NCI-H1417 treated with DMSO at 0.1 percent for 48 hours (cell line): ENCODE measurements at places on chromosomes 5 and 9.

DNA sequence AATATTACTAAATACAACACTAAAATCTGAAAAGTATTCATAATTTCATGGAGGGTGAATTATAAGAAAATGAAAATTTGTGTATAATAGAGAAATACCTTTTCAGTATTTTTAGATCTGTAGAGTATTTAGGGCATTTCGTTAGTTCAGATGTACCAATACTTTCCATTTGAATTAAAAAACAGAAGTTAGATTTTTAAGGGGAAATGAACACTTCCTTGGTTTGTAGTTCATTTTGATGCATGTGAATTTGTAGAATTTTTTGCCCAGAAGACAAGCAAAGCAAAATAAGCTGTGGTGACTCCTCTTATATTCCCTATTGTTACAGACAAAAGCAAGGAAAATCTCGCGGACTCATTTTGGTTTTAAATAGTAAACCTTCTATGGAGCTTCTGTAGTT, 209.0 kb upstream of the RPS23 start:
- DNase-seq = no peak

- DNase-seq = no peak
Observed at GRCh38 chr5:171311322-171312077, 2.5 kb downstream of the TLX3 start.

GRCh38 chr5:74355041-74355824, 285.3 kb downstream of the ENC1 start:
- no peak for DNase-seq

DNA sequence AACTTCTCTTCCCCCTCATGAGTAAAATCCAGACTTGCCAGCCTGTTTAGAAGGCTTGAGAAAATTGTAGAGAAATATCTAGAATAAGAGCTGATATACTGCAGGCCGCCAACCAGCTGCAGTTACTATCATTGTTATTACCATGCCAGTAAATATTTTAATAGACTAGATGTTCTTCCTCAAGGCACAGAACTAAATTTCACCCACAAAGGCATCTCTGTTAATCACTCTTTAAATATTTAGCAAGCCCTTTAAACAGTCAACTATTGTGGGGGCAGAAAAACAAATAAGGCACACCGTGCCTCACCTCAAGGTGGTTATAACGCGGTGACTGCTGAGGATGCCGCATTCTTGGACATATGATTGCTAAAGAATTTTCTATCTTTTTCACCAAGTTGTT, 147.0 kb downstream of the SPOCK1 start:
- DNase-seq = no peak

- DNase-seq = no peak
Observed at GRCh38 chr5:91150234-91150633, 232.9 kb downstream of the ARRDC3 start.

- no peak for DNase-seq
Observed at GRCh38 chr5:88952996-88953643, 70.1 kb upstream of the MEF2C start.

DNA sequence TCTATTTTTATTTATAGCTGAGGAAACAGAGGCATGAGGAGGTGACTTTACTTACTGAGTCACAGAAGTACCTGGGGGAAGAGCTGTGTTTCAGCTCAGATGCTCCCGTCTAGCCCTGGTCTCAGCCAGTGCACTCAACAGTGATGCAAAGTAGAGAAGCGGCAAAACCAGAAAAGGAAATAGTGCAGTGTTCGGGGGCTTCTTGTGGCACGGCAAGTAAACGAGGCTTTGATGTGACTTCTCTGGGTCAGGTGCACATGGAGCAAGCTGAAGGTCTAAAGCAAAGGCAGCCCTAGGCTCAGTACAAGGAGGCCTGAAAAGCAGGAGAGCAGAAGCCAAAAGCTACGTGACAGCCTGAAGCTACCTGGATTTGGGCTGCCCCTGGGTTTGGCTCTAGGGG, 526.7 kb upstream of the ADAMTS16 start:
- no peak for DNase-seq

GRCh38 chr5:34603378-34603777, 52.8 kb upstream of the RAI14 start:
- no peak for DNase-seq

DNA sequence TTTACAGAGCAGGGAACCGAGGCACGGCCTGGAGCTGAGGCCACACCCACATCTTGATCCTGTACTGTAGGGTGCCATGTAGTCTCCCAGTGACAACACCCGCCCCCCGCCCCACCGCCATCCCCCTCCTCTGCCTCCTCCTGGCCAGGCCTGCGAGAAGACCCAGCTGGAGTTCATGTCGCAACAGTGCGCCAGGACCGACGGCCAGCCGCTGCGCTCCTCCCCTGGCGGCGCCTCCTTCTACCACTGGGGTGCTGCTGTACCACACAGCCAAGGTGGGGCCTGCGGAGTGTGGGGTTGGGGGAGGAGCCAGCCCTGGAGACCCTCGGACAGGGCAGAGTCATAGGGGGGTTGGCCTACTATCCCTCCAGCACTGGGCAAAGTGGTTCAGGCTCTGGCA, 14.5 kb downstream of the ADAMTS13 start:
- no peak for DNase-seq

- no peak for DNase-seq
Observed at GRCh38 chr5:179409806-179410205, 64.5 kb upstream of the ADAMTS2 start.

GRCh38 chr9:116952436-116952810, 265.3 kb downstream of the TRIM32 start:
- no peak for DNase-seq

- no peak for DNase-seq
Observed at GRCh38 chr9:133518200-133518599, 6.6 kb downstream of the MYMK start.

DNA sequence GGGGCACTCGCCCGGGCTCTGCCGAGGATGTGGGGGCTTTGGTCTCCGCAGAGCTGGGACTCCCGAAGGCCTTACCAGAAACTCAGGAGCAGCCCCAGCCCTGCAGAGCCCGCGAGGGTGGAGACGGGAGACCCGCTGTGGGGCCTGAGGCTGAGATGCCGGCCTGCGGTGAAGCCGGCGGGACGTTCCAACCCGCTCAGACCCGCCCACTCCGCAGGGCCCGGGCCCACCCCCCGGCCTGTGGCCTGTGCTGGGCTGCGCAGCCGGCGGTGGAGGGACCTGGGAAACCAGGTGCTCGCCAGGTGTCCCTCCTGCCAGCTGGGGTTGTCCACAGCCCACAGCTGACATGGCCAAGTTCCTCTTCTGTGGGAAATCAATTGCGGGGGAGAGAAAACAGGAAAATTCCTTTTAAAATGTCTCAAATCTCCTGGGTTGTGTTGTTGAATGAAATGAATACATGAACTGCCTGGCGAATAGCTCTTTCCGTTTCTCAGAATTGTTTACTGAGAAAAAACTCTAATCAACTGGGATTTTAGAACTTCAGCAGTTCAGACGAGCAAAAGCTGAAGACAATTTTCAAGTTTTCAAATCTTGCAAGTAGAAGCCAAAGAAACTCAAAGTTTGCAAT, 49.0 kb upstream of the IRX4 start:
- DNase-seq = no peak

GRCh38 chr9:107103621-107104020, 179.5 kb upstream of the RAD23B start:
- no peak for DNase-seq

- DNase-seq = no peak
Observed at GRCh38 chr5:180154821-180155364, 54.1 kb downstream of the RASGEF1C start.

DNA sequence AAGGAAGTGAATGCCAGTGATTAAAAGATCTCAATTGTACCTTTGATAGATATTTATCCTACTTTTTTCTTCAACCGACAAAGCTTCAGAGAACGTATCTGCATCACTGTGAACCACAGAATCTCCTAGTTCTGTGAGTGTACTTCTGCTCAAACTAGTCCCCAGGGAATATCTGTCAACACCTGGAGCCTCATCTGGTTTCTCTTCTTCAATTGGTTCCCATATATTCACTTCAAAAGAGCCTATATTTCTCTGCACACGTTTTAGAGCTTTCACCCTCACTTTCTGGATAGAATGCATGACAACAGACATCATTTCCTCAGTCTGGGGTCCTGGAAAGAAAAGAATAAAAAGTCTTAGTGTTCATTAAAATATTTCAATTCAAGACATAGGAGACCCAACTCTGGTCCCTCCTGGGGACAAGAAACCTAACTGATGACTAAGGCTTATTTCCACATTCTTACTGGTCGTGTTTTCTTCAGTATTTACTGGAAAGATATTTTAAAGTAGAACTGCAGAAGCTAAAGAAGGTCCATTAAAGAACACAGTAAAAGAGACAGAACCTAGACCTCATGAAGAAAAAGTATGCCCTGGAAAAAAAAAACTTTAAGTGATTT, 64.3 kb downstream of the CPLANE1 start:
- no peak for DNase-seq

GRCh38 chr5:176426876-176427275, 10.5 kb upstream of the CLTB start:
- no peak for DNase-seq

- no peak for DNase-seq
Observed at GRCh38 chr9:93100276-93100636, 4.2 kb downstream of the CARD19 start.

DNA sequence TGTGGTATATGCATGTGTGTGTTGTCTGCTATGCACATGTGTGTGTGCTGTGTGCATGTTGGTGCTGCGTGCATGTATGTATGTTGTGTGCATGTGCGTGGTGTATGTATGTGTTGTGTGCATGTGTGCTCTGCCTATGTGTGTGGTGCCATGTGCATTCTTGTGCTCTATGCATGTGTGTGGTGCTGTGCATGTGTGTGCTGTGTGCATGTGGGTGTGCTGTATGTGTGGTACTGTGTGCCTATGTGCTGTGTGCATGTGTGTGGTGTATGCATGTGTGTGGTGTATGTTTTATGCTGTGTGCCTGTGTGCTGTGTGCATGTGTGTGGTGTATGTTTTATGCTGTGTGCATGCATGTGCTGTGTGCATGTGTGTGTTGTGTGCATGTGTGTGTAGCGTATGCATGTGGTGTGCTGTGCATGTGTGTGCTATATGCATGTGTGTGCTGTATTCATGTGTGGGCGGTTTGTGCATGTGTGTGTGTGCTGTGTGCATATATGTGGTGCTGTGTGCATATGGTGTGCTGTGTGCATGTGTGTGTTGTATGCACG, 4.7 kb upstream of the RASGEF1C start:
- no peak for DNase-seq

GRCh38 chr5:135493406-135494180, 41.4 kb upstream of the TIFAB start:
- no peak for DNase-seq

GRCh38 chr5:135399794-135400542, 937 bp upstream of the MACROH2A1 start:
- DNase-seq = no peak

DNA sequence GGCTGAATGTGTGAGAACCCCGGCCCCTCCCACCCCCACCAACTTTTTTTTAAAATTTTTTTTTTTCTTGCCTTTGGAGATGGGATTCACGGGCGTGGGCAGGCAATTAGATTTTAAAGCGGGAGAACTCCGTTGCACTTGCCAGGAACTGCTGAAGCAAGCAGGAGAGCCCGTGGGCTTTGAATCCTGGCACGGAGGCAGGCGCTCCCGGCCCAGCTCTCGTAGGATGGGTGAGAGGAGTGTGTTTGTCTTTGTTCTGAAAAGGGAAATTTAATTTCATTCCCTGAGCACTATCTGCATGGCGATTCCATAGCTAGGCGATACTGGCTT, 54.3 kb upstream of the BOD1 start:
- DNase-seq = no peak

- no peak for DNase-seq
Observed at GRCh38 chr5:142013734-142014521, 1.1 kb upstream of the GNPDA1 start.

DNA sequence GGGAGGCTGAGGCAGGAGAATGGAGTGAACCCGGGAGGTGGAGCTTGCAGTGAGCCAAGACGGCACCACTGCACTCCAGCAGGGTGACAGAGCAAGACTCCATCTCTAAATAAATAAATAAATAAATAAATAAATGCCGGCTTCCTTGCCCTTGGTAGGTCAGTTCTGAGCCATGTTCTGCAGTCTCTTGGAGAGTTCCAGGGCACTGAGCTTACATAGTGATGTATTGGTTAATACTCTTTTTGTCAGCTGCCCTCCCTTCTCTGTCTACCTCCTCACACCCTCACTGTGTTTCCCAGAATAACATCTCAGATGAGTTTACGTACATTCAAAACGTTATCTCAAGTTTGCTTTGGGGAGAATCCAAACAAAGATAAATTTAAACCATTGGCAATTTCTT, 45.2 kb upstream of the FER start:
- no peak for DNase-seq

GRCh38 chr5:72363166-72363802, 43.1 kb downstream of the PTCD2 start:
- no peak for DNase-seq

DNA sequence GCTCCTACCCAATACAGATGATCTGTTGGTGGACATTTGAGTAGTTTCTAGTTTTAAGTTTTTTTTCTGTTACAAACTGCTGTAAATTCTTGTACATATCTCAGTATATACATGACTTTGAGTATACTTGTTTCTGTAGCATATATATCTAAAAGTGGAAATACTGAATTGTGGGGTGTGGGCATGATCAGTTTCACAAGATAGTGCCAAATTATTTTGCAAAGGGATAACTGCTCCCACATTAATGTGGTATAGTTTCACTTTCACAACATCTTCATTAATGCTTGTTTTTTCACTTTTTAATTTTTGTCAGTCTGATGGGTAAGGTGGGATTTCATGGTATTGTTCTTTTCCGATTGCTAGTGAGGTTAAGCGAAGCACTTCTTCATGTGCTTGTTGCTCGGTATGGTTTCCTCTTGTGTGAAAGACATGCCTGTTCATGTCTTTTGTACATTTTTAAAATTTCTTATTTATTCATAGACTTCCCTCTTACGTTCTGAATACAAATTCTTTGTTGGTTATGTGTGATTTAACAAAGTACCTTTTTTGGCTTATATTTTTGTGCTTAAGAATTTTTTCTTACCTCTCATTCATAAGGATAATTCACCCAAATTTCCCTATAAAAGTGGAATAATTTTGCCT, 103.5 kb downstream of the CDC42SE2 start:
- no peak for DNase-seq

- DNase-seq = peak; percentile 91
Observed at GRCh38 chr9:122213589-122214413, 15.0 kb downstream of the LHX6 start.

DNA sequence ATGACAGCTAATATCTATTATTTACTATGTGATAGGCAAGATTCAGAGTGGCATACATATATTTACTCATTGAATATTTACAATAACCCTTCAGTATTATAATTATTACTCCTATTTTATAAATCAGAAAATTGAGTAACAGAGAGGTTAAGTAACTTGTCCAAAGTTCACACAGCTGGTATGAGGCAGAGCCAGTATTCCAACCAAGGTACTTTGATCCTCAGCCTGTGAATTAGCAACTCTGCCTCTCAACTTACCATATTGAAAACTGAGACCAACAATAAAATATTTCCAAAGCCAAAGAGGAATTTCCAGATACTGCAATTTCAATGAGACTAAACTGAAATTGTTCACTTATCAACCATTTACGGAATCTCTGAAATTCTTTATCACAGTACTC, 67.9 kb upstream of the TSLP start:
- no peak for DNase-seq

GRCh38 chr5:142544946-142545649, 140.8 kb downstream of the FGF1 start:
- no peak for DNase-seq
